NCI-H510A treated with DMSO at 0.1 percent for 48 hours (cell line): ENCODE measurements at places on chromosomes 6 and 20.
A peak's percentile ranks its signal among the peaks of the same experiment; 100 is the strongest.

GRCh38 chr6:115706324-115706723 lies 354.4 kb downstream of the FRK start:
- DNase-seq = no peak

DNA sequence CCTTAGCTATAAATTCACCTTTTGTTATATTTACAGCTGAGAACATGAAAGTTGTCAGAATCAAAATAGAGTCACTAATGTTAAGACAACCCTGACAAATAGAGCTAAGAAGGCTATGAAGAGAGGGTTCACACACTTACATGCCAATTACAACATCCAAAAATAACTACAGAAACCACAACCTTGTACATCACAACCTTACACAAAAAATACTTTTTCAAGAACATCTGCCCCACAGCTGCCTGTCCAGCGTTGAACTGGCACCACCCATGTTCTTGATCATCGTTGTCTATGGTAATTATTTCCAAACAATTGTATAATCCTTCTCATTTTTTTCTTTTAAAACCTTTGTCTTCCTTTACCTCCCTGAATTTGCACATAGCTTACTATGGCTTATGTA lies 231.2 kb upstream of the FKBP1C start:
- DNase-seq = no peak

GRCh38 chr6:134701301-134701700 lies 248.6 kb downstream of the ALDH8A1 start:
- peak; percentile 40 for DNase-seq

- DNase-seq = no peak
Observed at GRCh38 chr6:141413196-141413595, 719.5 kb upstream of the GJE1 start.

- DNase-seq = no peak
Observed at GRCh38 chr6:167270499-167271311, 20.4 kb upstream of the UNC93A start.

GRCh38 chr20:9128568-9128967 lies 59.7 kb downstream of the PLCB4 start:
- no peak for DNase-seq

DNA sequence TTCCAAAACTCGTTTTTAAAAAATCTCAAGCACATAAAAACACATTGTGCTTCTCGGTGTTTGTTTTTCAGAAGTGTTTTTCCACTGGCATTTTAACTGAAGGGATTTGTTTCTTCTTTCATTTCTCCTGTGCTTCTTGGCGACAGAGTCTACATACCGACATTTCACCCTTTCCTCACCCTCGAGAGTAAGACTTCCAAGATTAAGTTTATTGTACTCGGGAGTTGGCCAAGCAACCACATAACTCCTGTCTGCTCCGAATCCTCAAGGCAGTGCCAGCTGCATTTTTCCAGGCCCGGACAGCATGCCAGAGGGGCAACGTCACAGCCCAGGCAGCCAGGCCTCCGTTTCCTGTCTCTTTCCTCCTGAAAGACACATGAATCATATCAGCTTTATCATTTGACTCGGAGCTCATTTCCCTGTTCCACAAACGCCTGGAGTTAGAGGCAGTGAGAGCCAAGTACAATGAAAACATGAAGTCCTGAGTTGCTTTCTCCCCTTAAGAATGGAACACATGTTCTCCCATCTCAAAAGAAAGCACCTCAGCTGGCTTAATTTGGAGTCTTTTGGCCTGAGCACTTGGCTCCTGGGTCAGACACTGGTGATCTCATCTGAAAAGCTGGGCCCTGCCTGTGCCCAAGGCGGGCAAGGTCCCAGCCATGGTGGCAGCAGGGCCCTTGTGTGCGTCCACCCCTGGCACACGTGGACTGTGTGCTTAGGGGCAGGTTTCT lies 23.2 kb upstream of the FAM50B start:
- no peak for DNase-seq

- no peak for DNase-seq
Observed at GRCh38 chr6:143598466-143599080, 79.2 kb upstream of the PHACTR2 start.

- DNase-seq = peak; percentile 39
Observed at GRCh38 chr20:43914311-43915210, at the start of gene TOX2. Gene TOX2 (plus strand): TSS chr20:43914852. CDS start chr20:43914892, 40 bp downstream.

- no peak for DNase-seq
Observed at GRCh38 chr6:56043076-56043475, 167.7 kb upstream of the BMP5 start.

GRCh38 chr20:10922506-10922905 lies 248.7 kb upstream of the JAG1 start:
- DNase-seq = peak; percentile 8

DNA sequence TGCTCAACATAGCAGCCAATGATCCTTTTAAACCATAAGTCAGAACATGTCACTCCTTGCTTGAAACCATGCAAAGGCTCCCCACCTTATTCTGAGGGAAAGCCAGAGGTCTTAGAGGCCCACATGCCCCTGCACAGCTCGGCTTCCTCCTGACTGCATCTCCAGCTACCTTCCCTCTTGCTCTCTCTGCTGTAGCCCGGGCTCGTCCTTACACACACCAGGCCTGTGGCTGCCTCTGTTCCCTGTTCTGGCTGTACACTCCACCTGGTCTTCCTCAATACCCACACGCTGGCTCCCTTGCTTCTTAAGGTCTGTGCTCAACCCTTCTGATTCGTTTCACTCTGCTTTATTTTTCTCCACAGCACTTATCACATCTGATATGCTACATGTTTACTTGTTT lies 116.2 kb downstream of the TNFAIP3 start:
- DNase-seq = no peak

DNA sequence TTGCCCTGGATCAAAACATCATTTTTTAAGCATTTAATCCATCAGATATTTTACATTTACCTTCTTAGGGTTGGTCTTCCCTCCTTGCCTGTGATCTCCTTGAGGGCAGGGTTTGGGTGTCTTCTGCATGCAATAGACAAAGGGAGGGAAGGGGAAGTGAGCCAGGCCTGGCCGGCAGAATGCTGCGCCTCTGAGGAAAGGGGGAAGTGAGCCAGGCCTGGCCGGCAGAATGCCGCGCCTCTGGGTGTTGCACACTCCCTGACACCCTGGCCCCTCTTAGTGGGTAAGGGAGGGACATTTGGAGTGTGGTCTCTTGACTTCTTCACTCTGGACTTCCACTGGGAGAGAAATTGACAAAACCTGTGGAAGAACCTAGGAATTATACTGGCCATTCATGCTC lies 12.4 kb downstream of the PSMF1 start:
- DNase-seq = no peak

GRCh38 chr6:40881501-40881900 lies 157.5 kb downstream of the UNC5CL start:
- DNase-seq = peak; percentile 22

- DNase-seq = no peak
Observed at GRCh38 chr6:127120023-127120786, 1.7 kb downstream of the RSPO3 start.

DNA sequence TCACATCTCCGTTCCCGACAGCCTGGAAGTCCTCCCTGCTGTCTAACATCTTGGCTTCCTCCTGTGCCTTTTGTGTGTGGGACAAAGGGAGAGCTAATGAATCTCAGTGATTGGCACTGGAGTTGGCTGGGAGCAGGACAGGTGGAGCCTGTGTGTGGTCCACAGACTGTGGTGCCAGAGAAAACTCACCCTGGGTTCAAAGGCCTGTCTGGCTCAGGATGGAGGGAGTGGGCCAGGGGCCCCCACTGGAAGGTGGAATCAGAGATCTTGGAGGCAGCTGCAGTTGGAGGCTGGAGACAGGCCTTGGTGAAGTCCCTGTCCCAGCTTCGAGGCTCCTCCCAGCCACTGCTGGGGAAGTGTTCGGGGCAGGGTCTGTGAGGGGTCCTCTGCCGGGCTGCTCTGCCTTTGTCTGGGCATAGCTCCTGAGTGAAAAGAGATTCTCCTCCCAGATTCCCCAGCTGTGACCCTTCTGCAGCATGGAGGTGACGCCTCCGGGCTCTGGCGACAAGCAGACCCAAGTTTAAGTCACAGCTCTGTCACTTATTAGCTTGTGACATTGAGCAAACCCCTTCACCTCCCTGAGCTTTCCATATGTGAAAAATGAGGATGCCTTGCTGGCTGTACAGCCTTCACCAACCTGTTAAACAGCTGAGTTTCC lies 13.9 kb upstream of the ITPR3 start:
- no peak for DNase-seq
